ENCODE measurements at places on chromosomes 13 and 19.

DNA sequence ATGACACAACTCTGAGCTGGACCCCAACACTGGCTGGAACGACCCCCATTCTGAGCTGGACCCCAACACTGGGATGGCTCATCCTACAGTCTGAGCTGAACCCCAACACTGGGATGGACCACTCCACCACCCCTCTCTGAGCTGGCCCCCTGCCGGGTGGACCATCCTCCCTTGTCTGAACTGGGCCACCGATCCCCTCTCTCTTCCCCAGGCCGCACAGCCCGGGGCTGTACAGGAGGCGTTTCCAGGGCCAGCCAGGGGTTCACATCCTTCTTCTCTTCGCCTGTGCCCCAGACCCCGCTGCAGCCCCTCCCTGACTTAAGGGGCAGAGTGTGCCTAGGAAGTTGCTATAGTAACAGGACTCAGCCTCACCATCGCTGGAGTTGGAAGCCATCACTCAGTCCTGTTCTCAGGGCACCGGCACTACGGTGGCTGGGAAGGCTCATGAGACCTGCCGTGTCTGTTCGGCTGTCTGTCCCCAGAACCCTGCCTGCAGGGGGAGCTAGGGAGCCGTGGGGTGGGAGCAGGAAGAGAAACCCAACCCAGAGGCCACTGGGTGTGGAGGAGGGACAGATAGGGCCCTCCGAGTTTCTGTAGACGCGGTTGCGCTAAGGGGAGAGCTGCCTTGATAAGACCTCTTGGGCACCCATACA, 3.7 kb downstream of the PRKACA start:
- no peak for DNase-seq

DNA sequence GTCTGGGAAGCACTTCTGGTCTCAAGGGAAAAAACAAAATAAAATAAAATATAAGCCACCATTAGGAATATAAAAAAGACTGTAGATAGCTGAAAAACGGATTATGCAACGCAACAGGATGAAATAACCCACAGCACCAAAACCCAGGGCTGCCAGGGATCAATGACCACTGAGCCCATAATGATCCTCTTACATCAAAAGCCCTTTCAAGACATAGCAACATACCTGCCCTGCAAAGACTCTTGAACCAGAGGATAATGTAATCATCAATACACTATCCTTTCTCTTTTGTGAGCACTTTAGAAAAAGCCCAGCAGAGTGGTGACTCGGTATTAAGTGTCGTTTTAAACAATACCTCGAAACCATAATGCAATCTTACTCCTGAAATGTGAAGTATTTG, 235.0 kb upstream of the SOX21 start:
- no peak for DNase-seq

GRCh38 chr19:36962346-36962745, 46.2 kb downstream of the ZNF568 start:
- no peak for DNase-seq

- no peak for DNase-seq
Observed at GRCh38 chr13:38090913-38091312, 221.3 kb upstream of the TRPC4 start.
